A172 (cell line): ENCODE measurements at places on chromosomes 2 and 18. TPM values are rescaled to one million over a fixed set of nuclear protein-coding genes. Genes with fewer than 3 reads are reported as not detected.

The HOXD9 gene
- 2.8 and 3.6 TPM in 2 replicates for total RNA-seq

The SRD5A2 gene
- not detected in 2 replicates for total RNA-seq

The DNAJC5G gene
- total RNA-seq: not detected in 2 replicates

- DNase-seq: no peak
These were observed 971.8 kb upstream of the ACVR2A start for GRCh38 chr2:146873056-146873455.

DNA sequence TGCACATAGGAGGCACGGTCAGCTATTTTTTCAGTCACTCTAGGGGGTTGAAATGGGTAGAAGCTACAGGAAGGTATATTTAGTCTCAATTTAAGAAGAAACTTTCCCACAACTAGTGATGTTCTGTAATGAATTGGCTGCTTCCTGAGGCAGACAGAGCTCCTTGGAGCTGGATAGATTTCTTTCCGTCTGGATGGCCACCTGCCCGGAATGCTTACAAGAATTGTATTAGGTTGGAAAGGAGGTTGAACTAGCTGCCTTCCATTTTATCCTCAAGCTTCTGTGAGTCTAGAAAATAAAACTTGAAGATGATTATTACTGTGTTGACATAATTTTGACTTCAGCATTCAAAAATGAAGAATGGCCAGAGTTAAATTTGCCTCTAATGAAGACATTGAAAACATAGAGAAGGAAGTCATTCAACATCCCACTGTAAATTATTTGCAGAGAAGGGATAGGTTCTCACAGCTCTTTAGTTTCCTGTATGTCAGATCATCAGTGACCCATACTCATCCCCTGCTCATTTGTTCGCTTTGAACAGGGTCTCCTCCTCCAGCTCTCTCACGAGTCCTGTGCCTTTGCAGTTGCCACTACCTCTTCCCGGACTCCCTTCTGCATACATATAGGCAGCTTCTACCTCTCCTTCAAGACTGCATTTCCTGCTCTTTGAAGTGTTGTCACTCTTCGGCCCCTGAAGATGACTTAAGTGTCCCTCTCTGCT is 88.8 kb downstream of the CRIM1 start:
- DNase-seq: no peak

- no peak for DNase-seq
These were observed 325.1 kb downstream of the RNF144A start for GRCh38 chr2:7242189-7242867.

DNA sequence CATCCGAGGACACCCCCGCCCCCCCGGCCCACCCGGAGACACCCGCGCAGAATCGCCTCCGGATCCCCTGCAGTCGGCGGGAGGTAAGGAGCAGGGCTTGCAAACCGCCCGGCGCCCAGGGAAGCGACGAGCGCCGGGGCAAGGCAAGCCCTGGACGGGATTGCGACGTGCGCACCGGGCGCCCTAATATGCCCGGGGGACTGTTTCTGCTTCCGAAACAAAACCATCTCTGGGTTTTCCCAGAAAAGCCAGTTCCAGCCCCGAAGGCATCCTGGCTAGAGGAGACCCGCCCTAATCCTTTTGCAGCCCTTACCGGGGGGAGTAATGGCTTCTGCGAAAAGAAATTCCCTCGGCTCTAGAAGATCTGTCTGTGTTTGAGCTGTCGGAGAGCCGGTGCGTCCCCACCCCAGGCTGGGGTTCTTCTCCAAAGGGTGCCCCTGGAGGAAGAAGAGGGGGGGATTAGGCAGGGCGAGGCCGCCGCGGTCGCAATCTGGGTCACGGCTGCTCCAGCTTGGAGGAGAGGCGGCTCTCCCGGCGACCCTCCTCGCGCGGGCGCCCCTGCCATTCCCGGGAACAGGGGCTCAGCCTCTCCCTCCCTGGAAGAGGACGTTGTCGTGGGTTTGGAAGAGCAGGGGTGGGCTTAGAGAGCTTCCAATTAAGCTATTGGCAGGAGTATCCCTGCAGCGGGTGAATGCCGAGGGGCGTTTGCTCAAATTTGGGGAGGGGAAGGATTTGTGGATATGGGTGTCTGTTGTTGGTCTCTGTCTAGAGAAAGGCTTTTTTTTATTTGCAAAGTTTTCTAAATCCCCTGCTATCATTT is 521 bp downstream of the MYCN start:
- no peak for DNase-seq

DNA sequence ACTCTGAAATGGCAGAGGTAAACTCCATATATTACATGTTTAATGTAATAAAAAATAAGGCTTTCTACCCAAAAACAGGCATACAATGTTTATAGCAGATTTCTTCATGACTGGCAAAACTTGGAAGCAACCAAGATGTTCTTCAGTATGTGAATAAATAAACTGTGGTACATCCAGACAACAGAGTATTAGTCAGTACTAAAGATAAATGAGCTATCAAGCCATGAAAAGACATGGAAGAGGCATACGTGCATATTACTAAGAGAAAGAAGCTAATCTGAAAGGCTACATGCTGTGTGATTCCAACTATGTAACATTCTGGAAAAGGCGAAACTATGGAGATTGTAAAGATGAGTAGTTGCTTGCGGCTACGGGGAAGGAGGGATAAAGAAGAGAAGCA is 97.4 kb downstream of the OSR1 start:
- no peak for DNase-seq

- DNase-seq: no peak
These were observed 34.0 kb downstream of the TTLL4 start for GRCh38 chr2:218744615-218745014.

- no peak for DNase-seq
These were observed 18.0 kb downstream of the LRPPRC start for GRCh38 chr2:43977677-43978375.

DNA sequence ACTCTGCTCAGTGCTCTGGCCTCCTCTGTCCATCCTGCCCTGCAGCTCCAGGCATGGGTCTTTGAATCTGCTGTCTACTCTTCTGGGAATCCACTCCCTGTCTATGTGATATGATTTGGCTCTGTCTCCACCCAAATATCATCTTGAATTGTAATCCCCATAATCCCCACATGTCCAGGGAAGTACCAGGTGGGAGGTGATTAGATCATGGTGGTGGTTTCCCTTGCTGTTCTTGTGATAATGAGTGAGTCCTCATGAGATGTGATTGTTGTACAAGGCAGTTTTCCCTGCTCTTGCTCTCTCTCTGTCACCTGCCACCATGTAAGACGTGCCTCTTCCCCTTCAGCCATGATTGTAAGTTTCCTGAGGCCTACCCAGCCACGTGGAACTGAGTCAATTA is 881.8 kb upstream of the ID2 start:
- no peak for DNase-seq

DNA sequence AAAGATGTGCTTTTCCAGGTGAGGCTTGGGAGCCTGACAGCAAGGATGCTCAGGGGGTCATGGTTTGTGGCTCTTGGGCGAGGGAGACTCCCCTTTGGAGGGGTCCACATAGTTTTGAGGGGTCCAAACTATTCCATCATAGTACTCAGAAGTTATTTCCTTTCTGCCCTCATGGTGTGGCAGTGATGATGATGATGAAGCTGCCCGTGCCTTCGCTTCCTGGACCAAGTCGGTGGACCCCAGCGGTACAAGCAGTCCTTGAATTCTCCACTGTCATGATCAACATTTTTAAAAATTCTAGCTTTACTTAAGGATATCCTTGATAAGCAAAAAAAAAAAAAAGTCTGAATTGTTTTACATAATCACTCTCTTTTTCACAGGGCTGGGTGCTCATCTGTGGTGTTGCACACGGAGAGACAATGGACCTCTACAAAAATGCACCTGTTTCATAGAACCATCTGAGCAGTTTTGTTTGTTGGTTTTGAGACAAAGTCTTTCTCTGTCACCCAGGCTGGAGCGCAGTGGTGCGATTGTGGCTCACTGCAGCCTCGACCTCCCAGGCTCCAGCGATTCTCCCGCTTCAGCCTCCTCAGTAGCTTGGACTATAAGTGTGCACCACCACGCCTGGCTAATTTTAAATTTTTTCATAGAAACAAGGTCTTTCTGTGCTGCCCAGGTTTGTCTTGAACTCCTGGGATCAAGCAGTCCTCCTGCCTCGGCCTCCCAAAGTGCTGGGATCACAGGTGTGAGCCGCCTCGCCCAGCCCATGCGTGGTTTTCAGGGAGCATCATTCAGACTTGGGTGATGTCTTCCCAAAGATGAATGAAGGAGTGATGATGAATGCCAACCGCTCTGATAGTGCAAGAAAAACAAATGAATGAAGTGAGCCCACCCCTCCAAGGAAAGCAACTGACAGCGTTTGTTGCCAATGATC is 271.4 kb upstream of the HDAC4 start:
- no peak for DNase-seq

- no peak for DNase-seq
These were observed 97.2 kb downstream of the IRS1 start for GRCh38 chr2:226702376-226702775.

DNA sequence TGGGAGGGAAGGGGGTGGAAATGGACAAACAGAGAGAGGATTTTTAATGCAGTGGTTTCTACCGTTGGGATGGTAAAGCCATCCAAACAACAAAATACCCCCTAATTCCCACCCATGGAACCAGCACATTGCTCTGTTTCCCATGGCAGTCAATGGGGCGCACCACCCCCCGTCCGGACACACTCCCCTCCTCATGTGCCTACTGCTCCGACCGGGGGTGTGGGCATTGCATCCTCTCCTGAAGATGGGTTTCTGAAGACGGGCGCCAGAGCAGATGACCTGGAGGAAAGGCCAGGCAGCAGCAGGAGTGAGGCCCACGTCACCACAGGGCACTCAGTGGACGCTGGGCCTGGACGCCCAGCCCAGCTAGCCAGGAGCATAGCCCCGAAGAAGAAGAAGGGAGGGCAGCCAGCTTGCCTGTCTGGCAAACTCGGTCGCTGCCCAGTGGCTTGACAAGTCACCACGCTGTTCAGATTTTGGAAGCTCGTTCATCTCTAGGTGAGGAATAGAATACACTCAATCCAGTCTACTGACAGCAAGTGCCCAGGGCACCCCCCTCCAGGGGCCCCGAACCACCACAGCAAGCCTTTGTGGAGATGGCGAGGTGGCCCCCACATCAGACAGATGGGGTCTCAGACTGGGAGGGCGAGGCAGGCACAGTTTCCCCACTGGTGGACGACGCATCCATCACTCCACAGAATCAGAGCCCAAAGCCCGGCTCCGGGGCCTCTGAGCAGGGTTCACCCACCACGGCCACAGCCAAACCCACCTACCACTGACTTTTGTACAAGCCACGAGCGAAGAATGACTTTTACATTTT is 296.2 kb upstream of the SALL3 start:
- DNase-seq: no peak

GRCh38 chr2:236173729-236174607 is 5.8 kb upstream of the GBX2 start:
- no peak for DNase-seq

GRCh38 chr2:234334151-234334550 is 162.7 kb downstream of the ARL4C start:
- DNase-seq: no peak

DNA sequence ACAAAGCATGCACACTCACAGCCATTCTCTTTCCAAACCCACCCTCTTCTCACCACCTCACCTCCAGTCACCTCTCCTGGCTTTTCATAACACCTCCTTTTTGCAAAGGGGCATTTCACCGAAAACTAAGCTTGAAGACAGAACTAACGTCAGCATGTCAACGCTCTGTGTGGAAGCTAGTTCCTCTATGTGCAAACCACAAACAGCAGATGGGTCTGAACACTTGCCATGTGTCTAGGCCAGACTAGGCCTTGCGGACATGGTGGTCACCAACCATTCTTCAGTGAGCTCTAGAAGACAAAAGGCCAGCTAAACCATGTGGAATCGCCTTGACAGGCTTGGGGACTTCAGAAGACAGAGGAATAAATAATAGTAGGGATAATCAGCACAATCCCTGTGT is 148.5 kb downstream of the TXNL1 start:
- no peak for DNase-seq

- DNase-seq: no peak
These were observed 173.8 kb downstream of the ICOS start for GRCh38 chr2:204110338-204110741.
